ENCODE measurements at places on chromosomes 4 and X.

- peak; percentile 58 for DNase-seq
Measured at GRCh38 chr4:119314356-119314755, 7.6 kb downstream of the FABP2 start.

GRCh38 chr4:14157262-14157661, 529.7 kb upstream of the BOD1L1 start:
- no peak for DNase-seq

- DNase-seq = no peak
Measured at GRCh38 chrX:21610168-21610567, 48.0 kb downstream of the KLHL34 start.

DNA sequence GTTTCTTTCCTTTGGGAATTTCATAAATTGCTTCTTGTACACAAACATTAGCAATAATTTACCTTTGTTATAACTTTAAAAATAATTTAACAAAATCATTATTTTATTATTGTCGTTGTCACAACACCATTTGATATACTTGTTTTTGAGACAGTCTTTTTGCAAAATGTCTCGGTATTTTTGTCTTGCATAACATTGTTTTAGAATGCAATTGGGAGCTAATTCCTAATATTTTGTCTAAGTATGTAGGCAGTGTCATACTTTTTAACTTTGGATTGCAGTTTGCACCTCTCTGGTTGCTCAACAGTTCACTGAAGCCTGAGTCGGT, 340 bp upstream of the CFAP299 start:
- no peak for DNase-seq

DNA sequence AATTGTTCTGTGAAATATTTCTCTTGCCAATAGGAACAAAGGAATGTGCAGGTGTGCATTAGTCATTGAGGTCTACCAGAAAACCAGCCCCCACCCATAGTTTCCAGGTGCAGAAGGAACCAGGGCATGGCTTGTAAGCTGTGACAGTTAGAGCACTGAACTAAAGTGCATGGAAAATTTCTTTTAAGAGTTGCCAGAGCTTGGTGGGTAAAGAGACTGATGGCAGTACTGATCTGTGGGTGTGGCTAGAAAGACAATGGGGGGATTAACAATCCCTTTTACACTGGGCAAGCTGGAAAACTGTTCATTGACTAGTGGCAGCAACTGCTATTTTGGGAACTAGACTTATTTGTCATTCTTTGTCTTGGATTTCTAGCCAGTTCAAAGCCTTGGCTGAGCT, 326.9 kb downstream of the PCDH19 start:
- no peak for DNase-seq

GRCh38 chr4:174629265-174629664, 107.0 kb upstream of the HPGD start:
- no peak for DNase-seq

DNA sequence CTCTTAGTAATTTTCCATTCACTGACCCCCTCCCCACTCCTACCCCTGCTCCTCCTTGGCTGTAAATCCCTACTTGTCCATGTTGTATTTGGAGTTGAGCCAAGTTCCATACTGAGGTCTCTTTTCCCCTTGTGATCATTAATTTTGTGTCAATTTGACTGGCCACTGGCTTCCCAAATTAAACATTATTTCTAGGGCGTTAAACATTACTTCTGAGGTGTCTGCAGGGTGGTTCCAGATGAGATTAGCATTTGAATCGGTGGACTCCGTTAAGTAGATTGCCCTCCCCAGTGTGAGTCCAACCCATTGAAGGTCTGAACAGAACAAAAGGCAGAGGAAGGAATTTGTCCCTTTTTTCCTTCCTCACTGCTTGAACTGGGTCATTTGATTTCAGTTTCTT, 25.7 kb downstream of the SLC39A8 start:
- DNase-seq = no peak
